Caki2 (cell line): ENCODE measurements at places on chromosomes 13 and 19.

DNA sequence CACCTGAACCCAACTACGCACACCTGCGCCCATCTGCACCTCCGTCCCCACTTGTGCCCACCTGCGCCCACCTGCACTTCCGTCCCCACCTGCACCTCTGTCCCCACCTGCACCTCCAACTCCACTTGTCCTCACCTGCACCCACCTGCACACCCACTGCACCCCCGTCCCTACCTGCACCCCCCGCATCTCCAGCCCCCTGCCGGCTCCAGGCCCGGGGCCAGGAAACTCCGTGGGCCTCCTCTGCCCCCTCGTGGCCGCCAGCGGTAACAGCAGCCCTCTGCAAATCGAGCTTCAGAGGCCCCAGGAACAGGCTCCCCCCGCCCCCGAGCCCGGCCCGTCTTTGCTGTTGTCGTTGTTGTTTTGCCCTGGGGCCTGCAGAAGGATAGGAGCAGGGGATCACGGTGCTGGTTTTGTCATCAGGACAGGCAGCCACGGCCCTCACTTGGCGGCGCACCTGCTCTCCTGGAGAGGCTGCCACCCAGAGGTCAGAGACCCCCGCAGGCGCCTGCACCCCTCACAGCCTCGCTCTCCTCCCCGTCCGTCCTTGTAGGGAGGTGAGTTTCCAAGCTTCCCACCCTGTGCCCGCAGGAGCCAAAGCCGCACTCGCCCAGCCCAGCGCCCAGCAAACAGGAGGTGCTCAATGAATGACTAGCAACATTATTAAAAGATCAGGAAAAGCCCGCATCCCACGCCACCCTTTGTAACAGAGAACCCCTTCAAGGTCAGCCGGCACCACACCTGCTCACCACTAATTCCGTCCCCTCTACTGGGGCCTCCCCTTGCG is 65.4 kb downstream of the GNG7 start:
- DNase-seq, result no peak

DNA sequence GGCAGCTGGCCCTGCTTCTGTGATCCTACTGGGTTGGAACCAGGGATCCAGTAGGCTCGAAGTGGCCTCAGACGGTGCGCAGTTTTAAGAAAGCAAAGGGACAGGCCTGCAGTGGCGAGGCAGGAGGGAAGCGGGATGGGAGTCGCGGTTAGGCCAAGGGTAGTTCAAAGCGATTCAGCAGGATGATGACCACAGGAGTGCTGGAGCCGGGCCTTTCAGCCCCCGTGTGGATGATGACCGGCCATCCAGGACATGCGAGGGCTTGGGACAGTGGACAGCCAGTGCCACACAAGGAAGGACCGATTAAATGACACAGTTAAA is 854 bp downstream of the RNASEH2B start:
- DNase-seq, result peak; percentile 51

DNA sequence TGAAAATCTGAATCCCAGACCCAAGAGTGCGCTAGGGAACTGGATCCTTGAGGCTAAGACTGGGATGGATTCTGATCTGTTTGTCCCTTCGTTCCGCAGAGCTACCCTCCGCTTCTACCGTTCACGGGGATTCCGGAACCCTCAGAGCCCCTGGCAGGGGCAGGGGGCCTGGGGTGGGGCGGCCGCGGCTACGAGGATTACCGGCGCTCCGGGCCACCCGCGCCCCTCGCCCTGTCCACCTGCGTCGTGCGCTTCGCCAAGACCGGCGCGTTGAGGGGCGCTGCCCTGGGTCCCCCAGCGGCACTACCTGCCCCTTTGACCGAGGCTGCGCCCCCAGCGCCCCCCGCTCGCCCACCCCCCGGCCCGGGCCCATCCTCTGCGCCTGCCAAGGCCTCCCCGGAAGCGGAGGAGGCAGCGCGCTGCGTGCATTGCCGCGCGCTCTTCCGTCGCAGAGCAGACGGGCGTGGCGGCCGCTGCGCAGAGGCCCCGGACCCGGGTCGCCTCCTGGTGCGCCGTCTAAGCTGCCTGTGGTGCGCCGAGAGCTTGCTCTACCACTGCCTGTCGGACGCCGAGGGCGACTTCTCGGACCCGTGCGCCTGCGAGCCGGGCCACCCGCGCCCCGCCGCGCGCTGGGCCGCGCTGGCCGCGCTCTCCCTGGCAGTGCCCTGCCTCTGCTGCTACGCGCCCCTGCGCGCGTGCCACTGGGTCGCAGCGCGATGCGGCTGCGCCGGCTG is 7.1 kb downstream of the SPRED3 start:
- DNase-seq, result no peak

DNA sequence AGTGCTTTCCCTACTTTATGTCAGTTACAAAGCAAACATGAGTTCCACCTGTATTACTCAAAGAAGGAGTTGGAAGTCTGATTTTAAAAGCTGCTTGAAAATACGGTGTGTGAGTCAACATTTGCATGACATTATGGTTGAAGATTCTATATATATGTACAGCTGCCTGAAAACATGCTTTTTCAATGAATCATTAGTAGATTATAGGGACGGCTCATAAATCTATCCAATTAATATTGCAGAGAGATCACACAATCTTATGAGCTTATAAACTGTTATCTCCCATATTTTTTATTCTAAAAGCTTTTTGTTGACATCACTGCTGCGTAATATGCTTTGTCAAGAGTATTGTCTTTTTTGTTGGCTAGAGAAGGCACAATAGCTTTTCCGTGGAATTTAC is 873.8 kb downstream of the SLITRK6 start:
- DNase-seq, result no peak

GRCh38 chr19:42577016-42577415 is 17.7 kb downstream of the CEACAM8 start:
- DNase-seq, result no peak

DNA sequence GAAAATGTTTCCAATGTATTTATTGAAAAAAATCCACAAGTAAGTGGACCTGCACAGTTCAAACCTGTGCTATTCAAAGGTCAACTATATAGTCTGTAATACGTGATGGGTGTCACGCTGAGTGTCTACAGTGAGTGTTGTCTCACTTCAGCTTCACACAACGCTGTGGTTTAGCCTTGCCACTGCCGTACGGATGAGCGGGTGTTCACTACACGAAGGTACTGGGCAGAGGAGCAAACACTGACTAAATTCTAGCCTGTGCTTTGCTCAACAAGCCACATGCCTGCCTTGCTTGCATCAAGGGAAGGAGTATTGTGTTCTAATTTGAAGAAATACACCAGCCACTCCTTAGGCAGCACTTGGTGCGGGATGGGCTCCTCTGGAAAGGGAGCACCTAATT is 3.4 kb upstream of the FFAR3 start:
- DNase-seq, result no peak

- DNase-seq, result no peak
Observed at GRCh38 chr19:53947624-53948023, 15.1 kb upstream of the CACNG8 start.

GRCh38 chr13:105220063-105220462 is 1315.4 kb downstream of the EFNB2 start:
- no peak for DNase-seq

- no peak for DNase-seq
Observed at GRCh38 chr19:35380450-35381124, 9.7 kb downstream of the GPR42 start.

DNA sequence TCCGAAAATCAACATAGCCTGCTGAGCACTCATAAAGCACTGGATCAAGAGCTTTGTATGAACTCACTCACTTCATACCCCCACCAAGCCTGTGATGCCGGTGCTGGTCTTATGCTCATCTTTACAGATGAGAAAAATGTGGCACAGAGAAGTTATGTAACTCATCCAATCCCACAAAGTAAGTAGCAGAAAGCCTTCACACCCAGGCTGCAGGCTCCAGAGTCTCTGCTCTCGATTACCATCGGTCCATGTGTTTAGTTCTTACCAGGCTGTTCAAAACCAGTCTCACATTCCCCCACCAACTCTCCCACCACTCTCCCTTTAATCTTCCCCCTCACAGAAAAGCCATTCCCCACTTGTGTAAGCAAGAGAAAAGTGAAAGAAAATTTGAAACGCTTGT is 276.0 kb downstream of the DNAJC15 start:
- no peak for DNase-seq

GRCh38 chr19:11130824-11131455 is 24.6 kb downstream of the SPC24 start:
- DNase-seq, result peak; percentile 67

DNA sequence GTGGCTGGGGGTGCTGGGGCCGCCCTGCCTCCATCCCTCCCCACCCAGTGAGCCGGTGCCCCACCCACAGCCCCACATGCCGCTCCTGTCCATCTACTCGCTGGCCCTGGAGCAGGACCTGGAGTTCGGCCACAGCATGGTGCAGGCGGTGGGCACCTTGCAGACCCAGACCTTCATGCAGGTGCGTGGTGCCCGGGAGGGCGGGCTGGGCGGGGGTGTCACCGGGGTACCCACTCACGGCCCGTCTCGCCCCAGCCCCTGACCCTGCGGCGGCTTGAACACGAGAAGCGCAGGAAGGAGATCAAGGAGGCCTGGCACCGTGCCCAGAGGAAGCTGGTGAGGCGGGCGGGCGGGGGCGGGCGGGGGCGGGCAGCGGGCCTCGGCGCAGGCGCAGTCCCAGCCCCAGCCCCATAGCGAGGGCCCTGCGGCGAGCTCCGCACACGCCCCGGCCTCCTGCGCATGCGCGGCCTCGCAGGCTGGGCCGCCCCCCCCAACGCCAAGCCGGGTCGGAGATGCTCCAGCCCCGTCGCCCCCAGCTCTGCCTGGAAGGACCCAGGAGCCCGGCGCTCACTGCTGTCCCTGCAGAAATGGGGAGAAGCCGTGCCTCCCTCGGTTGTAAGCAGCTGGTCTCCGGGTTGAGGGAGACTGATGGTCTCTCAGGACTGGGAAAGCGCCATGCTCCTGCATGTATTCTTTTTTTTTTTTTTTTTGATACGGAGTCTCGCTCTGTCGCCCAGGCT is 7.7 kb downstream of the ARHGAP45 start:
- DNase-seq, result peak; percentile 53

DNA sequence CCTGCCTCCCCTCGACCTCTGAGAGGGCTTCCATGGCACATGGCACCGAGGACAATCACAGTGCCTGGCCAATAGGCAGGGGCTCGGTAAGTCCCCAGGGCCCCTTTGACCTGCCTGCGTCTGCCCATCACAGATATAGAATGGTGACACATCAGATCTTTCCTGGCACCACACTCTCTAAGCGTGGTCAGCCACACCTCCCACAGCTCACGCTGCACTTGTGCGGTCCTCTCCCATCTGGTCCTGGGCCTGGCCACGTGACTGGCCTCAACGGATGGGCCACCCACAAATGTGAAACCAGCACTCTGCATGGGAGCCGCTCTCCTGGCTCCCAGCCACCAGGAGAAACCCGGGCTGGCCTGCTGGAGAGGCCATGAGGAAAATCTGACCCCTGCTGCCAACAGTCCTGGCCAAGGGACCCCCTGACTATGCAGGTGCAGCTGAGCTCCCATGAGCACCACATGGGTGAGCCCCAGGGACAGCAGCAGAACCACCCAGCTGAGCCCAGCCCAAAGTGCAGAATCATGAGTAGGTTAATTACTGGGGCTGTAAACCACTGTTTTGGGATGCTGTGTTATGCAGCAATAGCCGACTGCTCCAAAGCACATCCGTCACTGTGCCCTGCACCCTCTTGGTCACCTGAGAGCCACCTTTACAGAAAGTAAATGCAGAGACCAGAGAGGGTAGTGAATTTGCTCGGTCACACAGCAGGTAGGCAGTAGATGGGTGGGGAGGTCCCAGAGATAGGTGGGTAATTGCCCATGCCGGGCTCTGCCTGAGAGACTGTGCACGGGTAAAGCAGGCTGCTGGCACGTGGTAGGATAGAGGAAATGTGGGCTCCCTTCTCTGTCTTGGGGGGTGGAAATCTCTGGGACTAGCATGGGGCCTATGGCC is 9.7 kb upstream of the MEF2B start:
- no peak for DNase-seq

- DNase-seq, result no peak
Observed at GRCh38 chr19:54506079-54506478, 3.4 kb downstream of the LAIR2 start.

DNA sequence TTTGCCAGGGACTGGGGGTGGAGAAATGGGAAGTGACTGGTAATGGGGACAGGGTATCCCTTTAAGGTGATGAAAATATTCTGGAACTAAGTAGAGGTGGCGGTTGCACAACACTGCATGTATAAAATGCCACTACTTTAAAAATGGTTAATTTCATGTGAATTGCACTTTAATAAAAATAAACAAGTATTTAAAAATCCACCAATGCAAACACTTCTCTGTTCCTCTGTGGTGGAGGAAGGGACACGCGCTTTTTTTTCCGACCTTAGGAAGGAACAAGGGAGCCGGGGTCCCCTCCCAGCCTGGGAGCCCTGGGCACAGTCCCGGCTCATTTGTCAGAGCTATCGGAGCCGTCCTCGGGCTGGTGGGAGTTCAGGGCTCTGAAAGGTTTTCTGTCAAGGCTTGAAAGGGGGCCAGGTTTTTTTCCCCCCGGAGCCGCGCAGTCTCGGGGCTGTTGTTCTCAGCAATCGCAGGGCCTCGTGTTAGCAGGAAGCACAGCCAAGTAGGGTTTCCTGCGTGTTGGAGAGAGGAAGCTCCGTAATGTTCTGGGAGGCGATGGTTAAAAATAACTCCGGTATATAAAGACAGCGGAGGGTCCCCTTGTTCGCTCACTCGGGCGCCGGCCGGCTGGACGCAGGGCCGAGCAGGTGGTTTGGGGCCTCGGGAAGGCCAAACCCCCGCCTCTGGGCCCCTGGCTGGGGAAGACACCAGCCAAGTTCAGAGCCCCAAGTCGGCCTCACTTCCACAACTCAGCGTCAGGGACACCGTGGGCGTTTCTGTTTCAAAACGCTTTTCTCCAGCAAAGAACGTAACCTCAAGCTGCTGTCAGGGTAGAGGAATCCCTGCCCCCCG is 41.2 kb upstream of the KLF2 start:
- DNase-seq, result no peak

GRCh38 chr19:48591021-48591420 is 15.5 kb upstream of the SPACA4 start:
- DNase-seq, result no peak

DNA sequence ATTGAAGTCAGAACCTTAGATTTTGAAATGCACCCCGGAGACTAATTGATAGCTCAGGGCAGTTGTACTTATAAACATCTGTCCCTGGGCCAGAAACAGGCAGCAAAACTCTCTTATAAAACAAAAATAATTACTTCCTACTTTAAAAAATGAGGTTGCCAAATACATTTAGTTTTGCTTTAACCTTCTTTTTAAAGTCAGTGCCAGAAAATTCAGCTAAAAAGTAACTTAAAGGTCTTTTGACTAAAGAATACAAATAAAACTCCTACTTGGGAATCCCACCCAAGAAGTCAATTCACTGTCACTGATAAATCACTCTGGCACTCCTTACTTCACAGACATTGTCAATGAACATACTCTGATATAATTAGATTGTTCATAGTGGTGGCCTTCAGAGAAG is 60.7 kb downstream of the DOCK9 start:
- no peak for DNase-seq

DNA sequence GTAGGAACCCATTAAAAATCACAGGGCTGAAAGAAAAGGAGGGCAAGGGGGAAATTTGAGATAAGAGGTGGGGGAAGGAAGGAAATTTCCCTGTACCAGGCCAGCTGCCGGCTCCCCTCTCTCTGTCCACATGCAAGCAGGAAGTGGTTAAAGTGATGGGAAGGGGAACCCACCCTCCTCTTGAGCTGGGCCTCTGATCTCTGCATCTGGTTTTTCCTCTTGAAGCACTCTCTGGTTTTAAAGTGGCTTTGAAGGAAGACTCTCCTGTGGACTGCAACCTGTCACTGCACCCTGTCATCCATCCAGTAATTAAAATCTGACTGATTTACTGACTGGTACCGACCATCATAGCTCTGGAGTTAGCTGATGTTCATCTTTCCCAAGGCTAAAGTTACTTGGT is 239.6 kb downstream of the TSHZ3 start:
- no peak for DNase-seq
